ENCODE measurements at places on chromosomes 2 and 18. TPM values are rescaled to one million over a fixed set of nuclear protein-coding genes. Genes with fewer than 3 reads are reported as not detected.

DNA sequence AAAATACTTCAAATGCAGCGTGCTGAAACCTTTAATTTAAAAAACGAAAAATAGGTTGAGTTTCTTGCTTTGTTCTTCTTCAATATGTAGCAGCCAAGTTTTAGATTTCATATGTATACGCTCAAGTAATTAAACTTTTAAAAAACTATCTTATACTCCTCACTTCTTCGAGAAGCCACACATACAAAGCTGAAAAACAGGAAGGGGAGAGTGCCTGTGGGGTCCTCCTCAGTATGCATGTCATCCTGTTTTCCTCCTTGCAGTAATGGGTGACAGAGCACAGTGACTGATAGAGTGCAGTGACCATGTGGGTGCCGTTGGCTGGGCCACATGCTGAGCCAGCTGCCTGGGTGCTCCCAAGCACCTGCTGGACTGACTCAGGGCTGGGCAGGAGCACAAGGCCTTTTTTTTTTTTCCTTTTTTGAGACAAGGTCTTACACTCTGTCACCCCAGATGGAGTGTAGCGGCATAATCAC, 33.3 kb downstream of the UXS1 start:
- no peak for DNase-seq

DNA sequence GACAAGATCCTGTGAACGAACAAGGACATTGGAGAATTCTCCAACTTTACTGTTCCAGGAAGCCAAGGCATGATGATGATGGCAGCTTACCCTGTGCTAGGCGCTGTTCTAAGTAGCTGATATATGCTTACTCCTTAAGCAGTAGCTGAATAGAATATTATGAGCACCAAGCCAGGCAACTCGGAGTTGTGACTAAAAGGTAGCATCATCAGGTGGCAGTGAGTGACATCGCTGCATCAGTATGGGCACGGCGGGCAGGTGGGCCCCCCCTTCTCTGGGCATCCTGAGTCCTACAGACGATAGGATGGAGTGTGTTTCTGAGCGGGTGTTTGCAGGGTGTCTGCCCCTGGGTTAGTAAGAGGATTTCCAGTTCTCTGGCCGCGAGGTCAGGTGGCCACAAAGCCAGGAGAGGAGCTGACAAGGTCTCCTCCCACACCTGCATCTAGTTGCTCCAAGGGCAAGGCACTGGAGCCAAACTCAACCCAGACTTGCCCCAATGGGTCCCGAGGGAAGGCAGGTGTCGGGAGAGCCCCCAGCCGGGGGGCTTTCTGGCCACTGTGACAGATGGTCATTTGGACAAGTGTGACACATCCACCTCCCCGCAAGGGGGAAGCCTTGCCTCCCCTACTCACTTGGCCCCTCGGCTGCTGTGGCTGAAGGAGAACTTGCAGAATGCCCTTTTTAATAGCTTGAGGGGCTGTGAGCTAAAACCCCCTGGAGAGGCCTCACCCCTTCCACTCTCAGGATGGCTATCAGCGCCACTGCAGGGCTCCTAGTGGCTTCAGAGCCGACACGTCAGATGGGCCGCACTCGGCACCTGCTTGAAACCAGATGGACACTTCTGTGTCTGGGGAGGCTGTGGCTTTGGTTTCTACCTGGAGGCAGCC, 55.5 kb downstream of the CRACDL start:
- DNase-seq: peak; percentile 6

- no peak for DNase-seq
Measured at GRCh38 chr18:57789759-57790158, 13.4 kb downstream of the ATP8B1 start.

GRCh38 chr2:63729831-63730230, 111.9 kb upstream of the UGP2 start:
- no peak for DNase-seq

DNA sequence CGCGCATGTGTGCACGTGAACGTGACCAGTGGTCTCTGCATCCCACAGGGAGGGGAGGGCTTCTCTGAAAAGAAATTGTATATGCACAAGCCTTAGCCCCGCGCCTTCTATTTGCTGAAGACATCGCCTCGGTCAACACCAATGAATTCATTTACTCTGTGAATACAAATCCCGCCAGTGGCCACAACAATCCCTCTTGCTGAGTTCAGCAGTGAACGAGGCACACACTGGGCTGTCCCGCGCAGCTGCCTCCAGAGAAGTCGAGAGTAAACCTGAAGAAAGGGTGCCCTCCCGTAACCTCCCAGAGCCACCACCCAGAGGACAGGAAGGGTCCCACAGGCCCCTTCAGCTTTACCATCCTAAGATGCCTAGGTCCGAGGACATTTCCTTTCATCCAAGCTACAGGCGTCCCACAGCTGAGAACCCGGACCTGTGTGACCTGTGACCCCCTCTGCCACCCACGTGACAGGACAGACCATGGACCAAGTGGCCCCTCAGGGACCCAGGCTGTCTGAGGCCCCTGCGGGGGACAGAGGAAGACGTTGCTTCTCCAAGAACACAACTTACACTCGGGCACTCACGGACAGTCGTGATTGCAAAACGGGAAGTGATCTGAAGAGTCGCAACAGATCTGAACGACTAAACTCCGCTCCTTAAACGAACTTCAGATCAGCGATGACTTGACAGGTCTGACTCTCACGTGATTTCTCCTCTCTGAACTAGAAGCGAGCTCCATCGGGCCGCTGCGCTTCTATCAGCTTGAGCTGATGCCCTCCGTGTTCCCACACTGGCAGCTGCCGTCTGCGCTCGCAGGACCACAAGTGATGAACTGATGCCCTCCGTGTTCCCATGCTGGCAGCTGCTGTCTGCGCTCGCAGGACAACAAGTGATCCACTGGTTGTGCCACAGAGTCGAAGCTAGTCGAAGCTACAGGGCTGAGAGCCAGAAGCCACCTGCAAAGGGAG, 92.7 kb downstream of the ZNF516 start:
- no peak for DNase-seq

DNA sequence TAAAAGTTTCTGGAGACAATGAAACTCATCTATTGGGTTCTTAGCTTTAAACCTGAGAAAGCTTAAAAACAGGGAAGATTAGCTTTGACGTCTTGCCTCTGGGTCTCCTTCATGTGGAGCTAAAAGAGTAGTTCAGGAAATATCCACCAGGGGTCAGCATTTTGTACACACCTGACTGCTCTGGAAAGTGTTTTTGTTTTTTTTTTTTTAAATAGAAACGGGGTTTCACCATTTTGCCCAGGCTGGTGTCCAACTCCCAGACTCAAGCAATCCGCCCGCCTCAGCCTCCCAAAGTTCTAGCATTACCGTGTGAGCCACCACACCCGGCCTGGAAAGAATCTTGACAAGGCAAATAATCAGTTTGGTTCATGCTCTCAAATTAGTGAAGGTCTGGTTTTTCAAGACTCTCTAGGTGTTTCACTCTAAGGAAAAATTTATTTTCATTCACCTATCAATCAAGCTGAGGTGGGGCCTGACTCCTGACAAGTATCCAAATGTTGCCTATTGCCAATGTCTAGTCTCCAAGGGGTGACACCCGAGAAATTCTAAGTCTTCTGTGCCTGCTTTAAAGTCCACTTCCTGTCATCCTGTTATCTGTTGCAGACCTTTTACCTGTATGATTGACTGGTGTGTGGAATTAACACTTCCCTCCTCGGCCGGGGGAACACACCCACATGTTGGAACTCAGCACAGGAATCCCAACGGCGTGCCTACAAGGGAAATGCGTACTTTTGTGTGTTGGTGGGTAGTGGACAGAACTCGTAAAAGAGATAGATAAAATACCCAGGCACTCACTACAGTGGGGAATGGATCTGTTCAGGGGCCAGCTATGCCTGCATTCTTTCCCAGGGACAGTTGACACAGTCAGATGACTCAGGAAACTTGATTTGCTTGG, 11.3 kb downstream of the IL1RN start:
- DNase-seq: peak; percentile 78

Gene LIMS3
- 0.74 TPM for total RNA-seq

Gene SCN9A
- total RNA-seq: 8.5 TPM

- no peak for DNase-seq
Measured at GRCh38 chr2:193463011-193463410, 1268.3 kb upstream of the TMEFF2 start.

Gene MC5R
- not detected for total RNA-seq

Gene HNMT
- total RNA-seq: 3.1 TPM

DNA sequence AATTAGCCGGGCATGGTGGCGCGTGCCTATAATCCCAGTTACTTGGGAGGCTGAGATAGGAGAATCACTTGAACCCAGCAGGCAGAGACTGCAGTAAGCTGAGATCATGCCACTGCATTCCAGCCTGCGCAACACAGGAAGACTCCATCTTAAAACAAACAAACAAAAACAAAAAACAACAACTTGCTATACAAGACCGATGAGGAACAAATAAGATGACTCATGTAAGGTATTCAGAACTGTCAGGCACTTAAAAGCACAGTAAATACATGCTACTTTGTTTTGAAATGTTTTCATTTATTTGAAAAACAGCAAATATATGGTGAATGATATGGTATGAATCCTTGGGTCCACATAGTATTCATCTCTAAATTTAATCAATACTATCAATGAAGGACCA, 66.7 kb downstream of the TRIP12 start:
- no peak for DNase-seq
